Body of pancreas (tissue), 4 donors: ENCODE measurements at places on chromosomes 11 and 22.

- DNase-seq: no peak
These were observed 17.6 kb upstream of the PARVA start for GRCh38 chr11:12359761-12360160.

- DNase-seq: no peak
These were observed 89.2 kb downstream of the PDE2A start for GRCh38 chr11:72584939-72585597.

GRCh38 chr11:58919980-58920379, 19.3 kb upstream of the GLYATL1 start:
- no peak for DNase-seq

DNA sequence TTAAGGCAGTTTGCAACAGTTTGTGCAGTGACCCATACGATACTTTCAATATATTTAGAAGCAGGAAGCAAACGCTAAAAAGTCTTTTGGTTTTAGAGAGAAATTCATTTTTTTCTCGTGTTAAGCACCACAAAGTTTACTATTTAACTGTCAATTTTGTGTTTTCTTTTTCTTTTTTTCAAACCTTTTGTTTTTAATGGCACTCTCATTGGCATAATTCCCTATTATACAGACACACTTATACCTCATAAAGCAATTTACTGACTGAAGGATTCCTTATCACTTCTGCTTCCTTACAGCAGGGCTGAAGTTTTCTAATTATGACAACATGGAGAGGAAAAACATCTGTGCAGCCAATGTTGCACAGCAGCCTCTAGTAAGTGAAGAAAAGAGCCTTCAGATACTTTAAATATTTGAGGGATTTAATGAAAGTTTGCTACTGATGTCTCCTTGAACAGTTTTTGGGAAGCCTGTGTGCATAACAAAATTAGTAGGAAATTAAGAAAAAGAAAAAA, 2191.2 kb downstream of the LRRC4C start:
- no peak for DNase-seq

- DNase-seq: peak; percentile 16
These were observed at the start of gene CCDC88B for GRCh38 chr11:64339754-64340408. Gene CCDC88B (plus strand): TSS chr11:64340204. CDS start chr11:64340267, 63 bp downstream.

DNA sequence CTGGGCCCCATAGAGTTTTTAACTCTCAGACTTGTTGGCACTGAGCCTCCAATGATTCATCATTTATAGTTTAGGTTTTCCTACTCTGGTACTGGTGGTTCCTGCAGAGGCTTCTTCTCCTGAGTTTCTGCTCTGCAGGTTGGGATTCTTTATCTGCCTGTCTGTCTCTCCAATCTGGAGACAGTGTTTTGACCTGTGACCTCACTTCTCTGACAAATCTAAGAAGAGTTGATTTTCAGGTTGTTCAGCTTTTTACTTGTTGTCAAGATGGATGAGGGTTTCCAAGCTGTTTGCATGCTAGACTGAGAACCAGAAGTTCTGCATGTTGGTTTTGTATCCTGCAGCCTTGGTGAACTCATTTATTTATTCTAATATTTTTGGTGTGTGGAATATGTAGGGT, 63.9 kb downstream of the JAM3 start:
- no peak for DNase-seq

GRCh38 chr11:75184757-75185425, 34.0 kb downstream of the SLCO2B1 start:
- DNase-seq: no peak

DNA sequence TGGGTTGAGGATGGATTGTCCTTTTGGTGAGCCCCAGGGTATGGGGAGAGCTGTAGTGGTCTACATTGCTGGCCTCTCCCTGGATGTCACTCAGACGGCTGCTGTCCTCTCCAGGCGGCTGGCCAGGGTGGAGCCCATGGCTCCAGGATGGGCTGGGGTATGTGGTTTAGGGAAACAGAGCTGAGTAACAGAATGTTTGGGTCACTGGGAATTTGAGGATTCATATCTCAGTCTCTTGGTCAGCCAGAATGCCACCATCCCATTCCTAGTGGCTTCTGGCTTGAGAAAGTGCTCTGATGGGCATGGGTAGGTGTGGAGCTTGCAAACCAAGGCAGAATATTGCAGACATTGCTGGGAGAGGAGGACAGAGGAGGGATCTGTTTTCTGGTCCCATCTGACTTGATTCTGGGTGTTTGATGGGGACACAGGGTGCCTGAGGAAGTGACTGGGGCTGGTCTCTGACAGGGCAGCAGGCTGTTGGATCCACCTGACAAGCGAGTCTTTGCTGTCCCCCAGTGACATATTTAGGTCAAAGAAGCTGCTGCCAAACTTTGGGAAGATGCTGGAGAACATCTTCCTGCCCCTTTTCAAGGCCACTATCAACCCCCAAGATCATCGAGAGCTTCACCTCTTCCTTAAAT, 41.4 kb downstream of the AMPD3 start:
- no peak for DNase-seq

DNA sequence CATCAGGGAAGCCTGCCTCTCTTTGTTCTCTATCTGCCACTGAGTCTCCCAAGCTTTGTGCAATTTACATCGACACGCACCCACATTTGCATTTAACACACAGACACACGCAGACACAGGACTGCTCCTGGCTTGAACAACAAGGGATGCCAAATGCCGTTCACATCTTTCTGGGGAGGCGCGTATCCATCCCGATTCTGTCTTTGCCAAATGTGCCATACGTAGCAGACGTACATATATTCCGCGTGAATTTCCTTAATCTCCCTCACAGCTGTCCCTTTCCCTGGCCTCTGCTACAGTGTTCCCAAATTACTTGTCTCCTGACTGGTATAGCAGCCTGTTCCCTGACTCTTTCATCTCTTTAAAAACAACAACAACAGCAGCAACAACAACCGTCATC, 409.5 kb downstream of the MIAT start:
- no peak for DNase-seq
